ENCODE measurements at places on chromosomes 7 and 10. TPM values are rescaled to one million over a fixed set of nuclear protein-coding genes. Genes with fewer than 3 reads are reported as not detected.

GRCh38 chr10:110168601-110169481, 38.6 kb upstream of the MXI1 start:
- DNase-seq, result no peak

DNA sequence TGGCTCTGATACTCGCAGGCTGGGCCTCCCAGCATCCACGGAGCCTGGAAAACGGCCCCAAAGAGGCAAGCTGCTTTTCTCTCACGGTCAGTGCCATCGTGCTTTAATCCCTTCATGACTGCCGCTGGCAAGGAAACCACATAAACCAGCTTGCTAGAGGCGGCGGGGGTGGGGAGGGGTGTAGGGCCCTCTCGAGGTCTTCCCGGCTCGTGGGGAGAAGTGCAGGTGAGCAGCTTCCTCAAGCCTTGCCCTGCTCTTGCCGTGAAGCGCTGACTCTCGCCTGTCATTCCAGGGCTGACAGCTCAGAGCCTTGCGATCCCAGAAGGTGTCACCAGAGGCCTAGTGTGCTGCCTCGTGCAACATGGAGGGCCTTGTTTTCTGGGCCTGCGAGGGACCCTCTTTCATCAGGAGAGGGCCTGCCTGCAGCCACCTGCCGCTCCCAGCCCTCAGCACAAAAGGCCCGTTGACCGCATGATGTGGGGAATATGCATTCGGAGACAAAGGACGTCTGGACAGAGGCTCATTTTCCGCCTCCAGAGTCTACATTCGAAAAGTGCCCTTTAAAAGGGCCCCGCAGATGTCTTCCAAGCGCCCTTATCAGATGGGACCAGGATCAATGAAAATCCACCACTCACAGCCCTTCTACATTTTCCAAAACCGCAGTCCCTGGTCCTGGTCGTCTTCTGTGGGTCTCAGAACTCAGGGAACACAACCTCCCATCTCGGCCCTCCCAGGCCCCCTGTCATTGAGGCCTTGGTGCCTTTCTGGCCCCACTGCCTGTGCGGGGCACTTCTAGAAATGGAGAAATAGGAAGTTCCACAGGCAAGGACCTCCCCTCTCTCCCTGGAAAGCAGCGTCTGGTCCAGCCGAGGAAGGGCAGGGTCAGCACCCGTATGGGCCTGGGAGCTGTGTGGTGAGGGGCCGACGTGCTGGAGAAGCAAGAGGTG, 58.7 kb downstream of the ZRANB1 start:
- no peak for DNase-seq

GRCh38 chr10:53846809-53847208, 954.2 kb downstream of the PCDH15 start:
- no peak for DNase-seq

The SH2D4B gene
- total RNA-seq, result not detected

GRCh38 chr10:124574456-124575070, 112.9 kb downstream of the LHPP start:
- DNase-seq, result no peak
